ENCODE measurements at places on chromosomes 16 and 17. TPM values are rescaled to one million over a fixed set of nuclear protein-coding genes. Genes with fewer than 3 reads are reported as not detected.

Gene ZG16B
- total RNA-seq, result not detected

Gene BIRC5
- 4.8 TPM for total RNA-seq

Gene SCIMP
- total RNA-seq, result not detected

Gene SLC5A10
- not detected for total RNA-seq

Gene LPO
- not detected for total RNA-seq

Gene GJC1
- 13.1 TPM for total RNA-seq

Gene CHST6
- total RNA-seq, result 4.5 TPM

Gene CDK3
- total RNA-seq, result 5.2 TPM

Gene TNP2
- total RNA-seq, result not detected

Gene CCL13
- total RNA-seq, result 0.59 TPM

Gene PER1
- 11.3 TPM for total RNA-seq

Gene NOD2
- total RNA-seq, result under 0.01 TPM

Gene EVPLL
- not detected for total RNA-seq

Gene MED9
- 10.3 TPM for total RNA-seq

Gene CCL14
- total RNA-seq, result not detected

Gene CTRB1
- not detected for total RNA-seq

Gene GRAP
- total RNA-seq, result 0.23 TPM

Gene CHST5
- 0.23 TPM for total RNA-seq

Gene CTRB2
- total RNA-seq, result not detected

Gene MAPT
- under 0.01 TPM for total RNA-seq

Gene ST6GALNAC1
- not detected for total RNA-seq

Gene SERPINF2
- total RNA-seq, result not detected

Gene ZSCAN10
- total RNA-seq, result not detected

Gene ABI3
- not detected for total RNA-seq

Gene DDX42
- total RNA-seq, result 68.6 TPM

Gene MAF
- total RNA-seq, result 3.9 TPM

Gene RNU2-1
- not detected for total RNA-seq

Gene RTN4RL1
- total RNA-seq, result 0.05 TPM

Gene HAP1
- total RNA-seq, result not detected

Gene OTOP3
- not detected for total RNA-seq

Gene HSD17B1
- 0.88 TPM for total RNA-seq

Gene PPY
- total RNA-seq, result not detected

Gene SMIM22
- not detected for total RNA-seq

Gene RPH3AL
- 2.7 TPM for total RNA-seq

Gene SYNGR3
- 3.6 TPM for total RNA-seq

Gene HP
- total RNA-seq, result not detected

Gene CBX2
- 3.8 TPM for total RNA-seq

Gene UMOD
- total RNA-seq, result not detected

Gene SDK2
- total RNA-seq, result 0.89 TPM

Gene ACSM3
- total RNA-seq, result 0.28 TPM

Gene ATP2A3
- 14.6 TPM for total RNA-seq

Gene CRYBA1
- total RNA-seq, result not detected

Gene TBC1D3K
- not detected for total RNA-seq

Gene HGS
- total RNA-seq, result 138 TPM

Gene SUMO2
- total RNA-seq, result 79.5 TPM

Gene VMO1
- total RNA-seq, result not detected

Gene SOX9
- total RNA-seq, result 11.9 TPM

Gene CFAP97D1
- total RNA-seq, result not detected

Gene G6PC1
- not detected for total RNA-seq

Gene NTN1
- total RNA-seq, result 0.59 TPM

Gene CA5A
- not detected for total RNA-seq

Gene PIRT
- total RNA-seq, result not detected

Gene TBC1D28
- not detected for total RNA-seq

Gene ZNF423
- under 0.01 TPM for total RNA-seq

Gene SOCS1
- total RNA-seq, result 8.4 TPM

Gene SLC6A2
- total RNA-seq, result not detected

Gene KCTD11
- total RNA-seq, result 15.1 TPM

Gene TUBB3
- 492 TPM for total RNA-seq
